ENCODE measurements at places on chromosomes 6 and 20.

DNA sequence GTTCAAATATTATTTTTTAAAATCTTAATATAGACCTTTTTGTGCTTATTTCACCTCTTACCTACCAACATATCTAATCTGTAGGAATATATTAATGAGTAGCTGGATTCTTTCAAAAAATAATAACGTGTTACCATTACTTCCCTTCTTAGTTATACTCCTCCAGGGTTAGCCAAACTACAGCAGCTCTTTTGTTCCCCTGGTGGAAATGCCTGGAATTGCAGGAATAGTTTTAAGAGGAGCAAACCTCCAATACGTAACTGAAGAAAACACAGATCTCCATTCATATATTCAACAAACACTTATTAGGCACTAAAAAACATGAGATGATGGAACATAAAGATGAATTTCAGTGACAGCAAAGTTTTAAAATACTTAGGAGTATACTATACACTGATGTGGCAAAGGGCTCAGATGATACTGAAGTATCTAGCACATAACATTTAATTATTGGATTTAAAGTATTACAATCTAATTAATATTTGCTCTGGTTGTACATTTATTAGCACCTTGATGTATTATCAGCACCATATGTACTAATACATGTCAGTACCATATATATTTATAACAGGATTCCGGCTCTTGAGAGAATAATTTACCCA is 78.3 kb downstream of the TBX18 start:
- ATAC-seq, result no peak

GRCh38 chr20:11222243-11222642 is 548.4 kb upstream of the JAG1 start:
- no peak for ATAC-seq

DNA sequence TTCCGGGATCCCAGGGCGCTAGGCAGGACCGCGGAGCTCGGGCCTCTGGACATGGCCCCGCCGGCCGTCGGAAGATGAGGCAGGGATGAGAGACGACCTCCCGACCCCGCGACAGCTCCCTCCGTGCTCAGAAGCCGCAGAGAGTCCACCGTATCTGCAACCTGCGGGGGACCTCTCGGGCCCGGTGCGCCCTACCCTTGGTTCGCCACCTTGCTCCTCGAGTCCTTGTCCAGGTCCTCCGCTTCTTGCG is 301 bp downstream of the PPP1R3D start:
- no peak for ATAC-seq

- peak; percentile 89 for ATAC-seq
These were observed 14.3 kb upstream of the SPAG4 start for GRCh38 chr20:35600993-35601973.

- no peak for ATAC-seq
These were observed 12.4 kb upstream of the DEFB118 start for GRCh38 chr20:31355981-31356380.

DNA sequence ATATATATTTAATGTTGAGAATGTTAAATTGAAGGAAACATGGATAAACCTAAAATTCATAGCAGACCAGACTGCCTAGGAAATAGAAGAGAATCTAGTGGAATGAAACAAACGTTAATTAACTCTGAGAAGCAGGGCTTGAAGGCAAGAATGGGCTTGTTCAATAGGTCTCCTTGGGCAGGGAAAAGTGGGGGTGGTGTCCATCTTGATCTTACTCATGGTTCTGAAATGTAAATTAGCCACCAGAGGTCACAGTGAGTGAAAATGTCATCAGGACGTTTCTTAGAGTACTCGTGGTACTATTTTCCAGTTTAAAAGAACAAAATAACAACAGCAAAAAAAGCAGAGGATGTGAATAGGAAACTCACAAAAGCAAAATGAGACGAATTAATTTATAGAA is 66.8 kb upstream of the BTBD3 start:
- no peak for ATAC-seq

Data from gastroesophageal sphincter (tissue), 4 donors.